Eye (tissue), 1 donor: ENCODE measurements at places on chromosomes 2 and 18.

- no peak for DNase-seq
Observed at GRCh38 chr2:55732854-55733253, 39.2 kb upstream of the PNPT1 start.

- peak; percentile 46 for DNase-seq
Observed at GRCh38 chr2:233481368-233482142, 85.0 kb downstream of the USP40 start.

- peak; percentile 22 for DNase-seq
Observed at GRCh38 chr2:24822049-24822706, 29.0 kb downstream of the CENPO start.

DNA sequence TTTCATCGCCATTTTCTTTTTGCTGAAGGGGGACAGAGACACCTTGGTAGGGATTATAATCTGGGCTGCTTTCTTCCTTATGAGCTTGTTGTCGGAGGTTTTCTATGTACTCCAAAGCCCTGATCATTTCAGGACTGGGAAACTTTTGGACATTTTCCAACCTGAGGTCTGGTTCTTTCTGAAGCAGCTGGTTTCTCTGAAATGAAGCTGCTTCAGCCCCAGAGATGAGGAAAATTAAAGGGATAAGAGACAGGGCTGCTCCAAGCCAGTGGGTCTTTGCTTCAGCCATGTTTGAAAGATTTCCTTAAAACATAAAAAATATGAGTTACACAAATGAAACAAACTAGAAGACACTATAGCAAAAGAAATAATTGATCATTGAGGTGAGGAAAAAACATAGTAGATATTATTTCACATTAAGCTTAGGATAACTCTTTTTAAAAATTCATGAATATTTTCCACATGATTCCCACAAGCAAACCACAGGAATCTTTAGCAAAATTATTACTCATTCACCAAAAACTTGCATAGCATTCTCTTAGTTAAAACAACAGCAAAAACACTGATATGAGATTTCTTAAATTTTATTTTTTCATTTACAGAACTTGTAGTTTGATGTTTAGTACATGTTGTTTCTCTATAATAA, 3.0 kb downstream of the SCG2 start:
- DNase-seq, result no peak

DNA sequence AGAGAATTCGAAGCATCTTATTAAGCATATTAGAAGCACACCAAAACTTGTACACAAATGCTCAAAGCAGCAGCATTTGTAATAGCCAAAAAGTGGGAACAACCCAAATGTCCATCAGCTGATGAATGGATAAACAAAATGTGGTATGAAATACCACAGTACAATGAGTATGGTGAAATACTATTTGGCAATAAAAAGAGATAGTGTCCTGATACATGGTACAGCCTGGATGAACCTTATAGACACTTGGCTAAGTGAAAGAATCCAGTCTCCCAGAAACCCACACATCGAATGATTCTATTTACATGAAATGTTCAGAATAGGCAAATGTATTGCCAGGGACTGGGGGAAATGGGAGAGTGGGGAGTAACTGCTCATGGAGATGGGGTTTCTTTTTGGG, 3.0 kb downstream of the SPATA3 start:
- DNase-seq, result no peak

DNA sequence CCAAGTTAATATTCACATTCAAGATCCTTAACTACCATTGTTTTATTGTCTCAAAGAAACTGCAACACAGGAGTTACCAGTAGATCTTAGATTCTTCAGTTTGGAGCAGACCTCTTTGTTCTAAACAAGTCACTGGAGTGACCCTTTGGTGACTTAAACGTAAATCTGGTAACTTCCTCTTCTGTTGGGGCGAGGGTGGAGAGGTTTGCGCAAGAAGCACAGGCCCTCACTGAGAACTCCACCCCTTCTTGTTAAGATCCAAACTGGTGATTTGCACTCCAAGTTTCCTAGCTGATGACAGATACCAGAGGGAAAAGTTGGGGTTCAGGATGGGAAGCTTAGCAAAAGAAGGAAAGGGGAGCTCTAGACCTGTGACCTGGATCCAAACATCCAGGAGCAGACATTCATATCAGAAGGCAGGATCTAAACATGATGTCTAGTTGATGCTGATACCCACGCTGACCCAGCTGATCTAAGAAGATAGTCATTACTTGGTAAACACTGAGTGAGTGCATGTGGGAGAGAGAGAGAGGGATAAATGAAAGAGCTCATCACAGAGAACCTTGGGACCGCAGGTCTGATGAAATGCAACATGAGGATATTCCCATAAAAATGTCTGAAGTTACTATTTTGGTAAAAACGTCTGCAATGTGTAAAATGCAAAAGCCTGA, 256.0 kb downstream of the CDH20 start:
- DNase-seq, result no peak

DNA sequence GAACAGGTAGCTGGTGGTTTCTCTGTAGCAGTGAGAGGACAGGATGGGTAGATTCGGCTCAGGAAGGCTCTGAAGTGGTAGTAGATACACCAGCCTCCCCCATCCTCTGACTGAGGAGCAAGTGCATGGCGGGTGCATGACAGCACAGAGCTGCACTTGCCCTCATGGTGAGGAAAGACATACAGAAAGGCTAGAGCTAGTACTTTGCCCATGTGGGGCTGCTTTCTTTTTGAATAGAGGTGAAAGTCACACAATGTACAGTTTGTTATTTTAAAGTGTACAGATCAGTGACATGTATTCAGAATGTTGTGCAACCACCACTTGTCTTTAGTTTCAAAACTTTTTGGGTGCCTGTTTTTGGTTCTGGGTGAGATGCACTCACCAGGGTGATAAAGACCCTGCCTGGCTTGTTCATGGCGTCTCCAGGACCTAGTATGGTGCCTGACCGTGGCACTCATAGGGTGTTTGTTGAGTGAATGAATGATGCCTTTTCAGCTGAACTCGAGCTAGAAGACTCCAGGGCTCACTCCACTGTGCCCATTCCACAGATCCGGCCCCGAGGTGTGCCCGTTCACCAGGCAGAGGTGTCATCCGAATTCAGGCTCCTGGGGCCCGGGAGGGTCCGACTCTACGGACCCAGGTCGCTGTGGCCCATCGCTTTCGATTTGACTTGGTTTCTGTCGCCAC, 421 bp upstream of the VAMP5 start:
- no peak for DNase-seq
